ENCODE measurements at places on chromosomes 11 and 22.

GRCh38 chr11:118366287-118366686, 6.9 kb downstream of the UBE4A start:
- no peak for DNase-seq

GRCh38 chr11:117528097-117528721, 200.6 kb downstream of the CEP164 start:
- no peak for DNase-seq

GRCh38 chr11:123091506-123091905, 29.6 kb upstream of the HSPA8 start:
- no peak for DNase-seq

GRCh38 chr11:119195680-119196079, 10.4 kb downstream of the NHERF4 start:
- no peak for DNase-seq

DNA sequence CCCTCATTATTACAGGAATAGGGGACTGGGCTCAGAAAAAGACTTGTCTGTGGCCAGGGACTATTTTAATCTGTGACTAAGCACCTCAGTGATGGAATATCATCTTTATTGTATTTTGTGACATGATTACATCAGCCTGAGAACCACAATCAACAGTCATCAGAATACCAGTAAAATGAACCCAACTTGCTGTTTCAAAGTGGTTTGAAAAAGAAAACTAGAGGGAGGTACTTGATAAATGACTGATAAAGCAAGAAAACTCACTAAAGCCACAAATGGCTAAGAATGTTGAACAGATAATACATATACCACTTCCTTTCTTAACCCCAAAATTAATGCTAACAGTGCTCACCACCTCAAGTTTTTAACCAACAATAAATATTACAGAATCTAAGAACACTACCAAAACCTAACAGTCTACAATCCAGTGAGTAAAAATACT, 155.7 kb downstream of the ATG16L2 start:
- peak; percentile 77 for DNase-seq

DNA sequence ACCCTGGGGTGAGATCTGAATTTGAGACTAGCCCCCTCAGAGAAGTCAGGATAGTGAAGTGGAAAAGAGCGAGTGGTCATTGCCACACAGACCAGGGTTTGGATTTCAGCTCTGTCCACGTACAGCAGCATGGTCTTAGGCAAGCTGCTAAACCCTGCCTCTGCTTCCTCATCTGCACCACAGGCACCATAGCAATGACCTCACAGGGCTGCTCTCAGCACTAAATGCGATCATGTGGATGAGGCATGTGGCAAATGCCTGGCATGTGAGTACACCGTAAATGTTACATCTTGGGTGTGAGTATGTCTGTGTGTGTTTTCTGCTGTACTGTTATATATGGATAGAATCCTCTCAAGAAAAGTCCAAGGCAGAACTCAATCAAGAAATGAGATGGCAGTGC, 15.8 kb downstream of the NAV2 start:
- peak; percentile 41 for DNase-seq

GRCh38 chr22:48780597-48781277, 1046.9 kb downstream of the BRD1 start:
- DNase-seq, result no peak

DNA sequence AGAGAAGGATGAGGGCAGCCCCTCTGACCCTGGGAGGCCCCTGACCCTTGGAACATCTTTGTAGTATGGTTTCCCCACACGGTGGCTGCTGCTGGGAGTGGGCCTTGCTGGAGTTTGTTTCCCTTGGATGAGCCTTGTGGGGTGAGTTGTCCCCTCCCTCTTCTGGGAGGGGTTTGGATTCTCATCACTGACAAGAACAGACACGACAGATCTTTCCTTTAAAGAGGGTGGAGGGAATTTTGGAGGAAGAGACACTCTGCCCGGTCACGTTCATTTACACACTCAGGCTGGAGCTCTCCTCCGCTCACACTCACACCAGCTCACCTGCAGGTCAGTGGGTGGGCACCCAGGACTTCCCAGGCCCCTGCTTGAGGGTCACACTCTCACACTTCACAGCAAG, 31.7 kb downstream of the POU2F3 start:
- no peak for DNase-seq

GRCh38 chr11:106070606-106071005, 6.5 kb downstream of the KBTBD3 start:
- no peak for DNase-seq

DNA sequence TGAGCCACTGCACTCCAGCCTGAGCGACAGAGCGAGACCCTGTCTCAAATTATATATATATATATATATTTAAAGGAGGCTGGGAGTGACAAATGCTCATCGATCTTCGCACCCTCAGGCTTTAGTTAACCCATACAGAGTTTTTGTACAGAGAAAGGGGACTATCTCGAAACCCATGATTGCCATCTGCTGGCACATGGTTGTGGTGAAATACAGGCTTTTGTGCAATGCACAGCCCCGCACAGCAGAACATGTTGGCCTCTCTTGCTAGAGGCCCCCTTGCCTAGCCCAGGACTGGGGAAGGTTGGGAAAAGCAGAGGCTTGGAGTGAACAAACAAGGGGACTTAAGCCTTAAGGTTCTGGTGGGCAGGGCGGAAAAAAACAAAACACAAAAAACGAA, 3.6 kb downstream of the MYBPC3 start:
- no peak for DNase-seq

DNA sequence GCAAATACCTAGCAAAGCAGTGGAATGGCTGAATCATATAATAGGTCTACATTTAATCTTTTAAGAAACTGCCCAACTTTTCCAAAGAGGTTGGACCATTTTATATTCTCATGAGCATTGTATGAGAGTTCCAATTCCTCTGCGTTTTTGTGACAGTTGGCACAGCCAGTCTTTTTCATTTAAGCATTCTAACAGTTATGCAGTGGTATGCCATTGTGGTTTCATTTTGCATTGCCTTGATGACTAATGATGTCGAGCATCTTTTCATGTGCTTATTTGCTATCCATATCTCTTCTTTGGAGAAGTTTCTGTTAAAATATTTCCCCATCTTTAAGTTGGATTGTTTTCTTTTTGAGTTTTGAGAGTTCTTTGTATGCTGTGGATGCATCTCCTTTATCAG, 38.7 kb downstream of the EIF3F start:
- DNase-seq, result peak; percentile 48

GRCh38 chr11:44593251-44593650, 27.8 kb downstream of the CD82 start:
- no peak for DNase-seq

DNA sequence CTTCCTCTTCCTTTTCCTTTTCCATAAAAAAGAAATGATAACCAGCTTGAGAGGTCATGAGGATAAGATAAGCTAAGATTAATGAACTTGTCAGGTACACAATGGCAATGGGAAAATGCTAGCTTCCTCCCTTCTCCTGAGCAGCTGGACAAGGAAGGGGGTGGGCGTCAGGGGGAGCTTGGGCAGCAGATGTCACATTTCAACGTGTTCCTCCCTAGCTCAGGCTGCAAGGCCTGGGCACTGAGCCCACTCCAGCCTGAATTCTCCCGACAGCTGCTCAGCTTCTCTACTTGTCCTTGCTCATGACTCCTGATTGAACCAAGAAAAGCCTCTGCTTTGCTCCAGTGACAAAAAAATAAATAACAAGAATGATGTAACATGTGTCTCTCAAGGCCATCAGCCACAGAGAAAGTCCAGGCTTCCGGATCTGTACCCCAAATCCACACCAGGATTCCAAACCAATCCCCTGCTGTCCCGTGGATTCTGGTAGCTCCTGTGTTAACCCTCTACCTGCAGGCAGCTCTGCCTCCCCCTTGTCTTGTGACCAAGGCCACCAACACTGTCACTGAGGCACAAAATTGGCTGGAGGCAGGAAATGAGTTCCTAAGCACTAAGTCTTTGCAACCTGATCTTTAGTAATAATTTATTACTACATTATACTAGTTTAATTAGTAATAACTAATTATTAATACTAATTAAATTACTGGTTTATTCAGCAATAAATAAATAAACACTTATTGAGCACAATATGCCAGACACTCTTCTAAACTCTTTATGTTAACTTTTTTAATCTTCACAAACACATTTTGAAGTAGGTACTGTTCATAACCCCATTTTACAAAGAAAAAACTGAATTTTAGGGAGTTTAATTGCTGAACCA, 146.5 kb downstream of the CCDC34 start:
- no peak for DNase-seq

GRCh38 chr22:27008454-27008853, 351.1 kb downstream of the MIAT start:
- no peak for DNase-seq

DNA sequence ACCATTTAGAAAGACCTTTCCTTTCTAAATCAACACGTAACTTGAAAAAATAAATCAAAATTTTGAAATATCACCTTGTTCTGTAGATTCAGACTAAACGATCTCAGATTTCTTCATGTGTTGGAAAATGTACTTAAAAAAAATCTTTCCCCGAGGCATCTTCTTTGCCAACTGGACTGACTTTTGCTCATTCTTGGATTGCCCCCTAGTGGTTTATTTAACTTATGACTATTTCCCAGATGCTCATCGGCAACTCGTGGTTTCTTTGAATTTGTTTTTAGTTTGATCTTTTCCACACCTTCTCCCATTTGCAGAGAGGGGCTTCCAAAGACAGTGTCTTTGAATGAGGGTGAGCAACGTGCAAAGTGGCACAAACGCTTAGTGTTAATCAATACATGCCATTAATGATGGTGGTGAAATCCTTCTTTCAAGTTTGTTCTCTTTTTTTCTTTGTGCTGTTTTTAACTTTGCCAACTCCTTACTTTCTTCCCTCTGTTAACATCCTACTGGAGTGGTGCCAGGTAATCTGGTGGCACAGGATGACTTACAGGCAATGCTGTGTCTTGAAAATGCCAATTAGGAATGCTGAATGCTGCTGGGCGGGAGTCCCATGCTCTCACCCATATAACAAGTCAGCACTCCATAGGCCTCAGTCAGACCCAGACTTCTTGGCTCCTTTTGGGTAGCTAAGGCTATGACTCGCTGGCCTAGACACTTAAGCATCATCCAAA, 18.3 kb downstream of the PRSS23 start:
- peak; percentile 46 for DNase-seq

DNA sequence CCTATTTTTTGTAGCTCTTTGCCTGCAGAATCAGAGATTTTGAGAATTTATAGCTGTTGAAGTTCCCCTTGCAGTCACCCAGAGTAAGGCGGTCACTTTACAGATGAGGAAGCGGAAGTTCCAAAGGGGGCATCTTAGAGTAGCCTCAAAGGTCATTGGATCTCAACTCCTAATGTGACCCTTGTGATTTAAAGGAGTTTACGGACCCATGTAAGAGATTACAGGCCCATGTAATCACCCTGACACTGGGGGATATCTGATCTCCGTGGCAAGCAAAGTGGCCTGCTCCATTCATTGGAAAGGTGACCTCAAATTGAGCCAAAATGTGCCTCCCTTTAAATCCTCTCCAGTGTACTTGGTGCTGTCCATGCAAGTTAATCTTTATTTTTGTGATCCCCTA, 15.7 kb downstream of the P2RX3 start:
- no peak for DNase-seq

DNA sequence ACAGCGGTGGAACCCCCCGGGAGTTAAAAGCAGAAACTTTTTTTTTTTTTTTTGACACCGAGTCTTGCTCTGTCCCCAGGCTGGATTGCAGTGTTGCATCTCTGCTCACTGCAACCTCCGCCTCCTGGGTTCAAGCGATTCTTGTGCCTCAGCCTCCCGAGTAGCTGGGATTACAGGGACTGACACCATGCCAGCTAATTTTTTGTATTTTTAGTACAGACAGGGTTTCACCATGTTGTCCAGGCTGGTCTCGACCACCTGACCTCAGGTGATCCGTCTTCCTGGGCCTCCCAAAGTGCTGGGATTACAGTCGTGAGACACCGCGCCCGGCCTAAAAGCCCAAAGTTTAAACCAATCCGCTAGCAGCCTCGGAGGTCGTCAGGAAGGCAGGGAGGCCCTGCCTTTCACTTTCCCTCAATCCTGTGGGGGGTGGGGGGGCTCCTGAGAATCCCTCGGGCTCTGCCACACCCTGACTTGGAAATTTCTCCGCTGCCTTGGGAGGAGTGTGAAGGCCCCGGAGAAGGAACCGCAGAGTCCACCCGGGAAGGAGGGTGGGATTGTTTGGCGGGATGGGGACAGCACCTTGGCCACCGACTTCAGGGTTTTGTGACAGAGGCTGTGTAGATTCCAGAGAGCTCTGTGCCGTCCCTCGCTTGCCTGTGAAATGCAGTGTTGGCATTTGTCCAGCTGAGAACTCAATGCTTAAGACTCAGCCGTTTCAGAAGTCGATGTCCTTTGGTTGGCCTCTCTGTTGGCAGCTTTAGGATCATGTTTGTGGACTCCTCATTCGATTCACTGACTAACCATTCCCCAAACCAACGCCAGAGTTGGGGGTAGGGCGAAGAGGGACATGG, 1.0 kb downstream of the ARHGAP8 start:
- no peak for DNase-seq

- no peak for DNase-seq
These were observed 15.9 kb downstream of the IL10RA start for GRCh38 chr11:118002010-118002540.

DNA sequence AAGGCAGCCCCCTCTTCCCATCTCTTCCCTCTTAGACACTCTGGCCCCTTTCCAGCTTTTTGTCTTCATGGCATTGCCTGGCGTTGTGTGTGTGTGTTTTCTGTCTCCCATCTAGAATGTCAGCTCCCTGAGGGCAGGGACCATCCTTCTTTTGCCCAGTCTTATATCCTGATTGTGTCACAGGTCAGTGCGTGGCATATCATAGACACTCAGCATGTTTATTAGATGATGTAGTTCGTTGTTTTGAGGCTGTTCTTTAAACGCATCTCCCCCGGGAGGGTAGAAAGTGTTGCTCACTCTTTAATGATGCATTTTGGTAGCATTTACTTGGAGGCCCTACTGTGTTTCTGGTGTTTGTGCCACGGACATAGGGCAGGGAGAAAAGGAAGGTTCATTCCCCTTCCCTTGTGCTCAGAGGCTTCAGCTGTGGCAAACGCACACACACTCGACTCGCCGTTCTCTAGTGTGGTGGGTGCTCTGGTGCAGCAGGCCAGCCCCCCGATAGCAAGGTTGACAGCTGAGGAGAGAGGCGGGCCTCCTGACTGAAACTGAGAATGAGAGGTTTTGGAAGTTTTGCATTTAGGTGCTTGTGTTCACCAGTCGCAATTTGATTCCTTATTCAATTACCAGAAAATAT, 60.2 kb downstream of the TNRC6B start:
- no peak for DNase-seq

GRCh38 chr22:17241576-17242330, 22.5 kb upstream of the ADA2 start:
- no peak for DNase-seq
